ENCODE measurements at places on chromosomes 1 and 21.

GRCh38 chr1:110555807-110556470 lies 37.0 kb upstream of the KCNA10 start:
- no peak for DNase-seq

DNA sequence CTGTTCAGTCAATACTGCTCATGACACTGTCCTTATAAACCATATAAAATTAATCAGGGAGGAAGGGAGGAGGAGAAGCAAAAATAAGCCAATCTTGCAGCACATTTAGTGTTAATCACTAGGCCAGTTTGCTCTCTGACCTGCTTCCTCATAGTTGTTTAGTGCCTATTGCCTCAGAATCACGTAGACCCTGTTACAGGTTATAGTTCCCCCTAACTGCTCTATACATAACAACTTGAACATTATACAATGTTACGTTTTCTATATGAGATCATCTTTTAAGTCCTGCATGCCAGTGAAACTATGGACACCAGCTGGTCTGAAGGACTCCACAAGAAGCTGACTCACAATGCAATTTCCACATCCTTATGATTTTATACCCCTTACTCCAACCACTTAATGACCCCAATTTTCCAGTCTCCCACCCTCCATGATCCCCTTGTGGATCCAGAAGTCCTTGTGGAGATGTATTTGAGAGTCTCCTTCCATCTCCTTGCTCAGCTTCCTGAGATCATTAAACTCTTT lies 34.9 kb upstream of the TACSTD2 start:
- no peak for DNase-seq

DNA sequence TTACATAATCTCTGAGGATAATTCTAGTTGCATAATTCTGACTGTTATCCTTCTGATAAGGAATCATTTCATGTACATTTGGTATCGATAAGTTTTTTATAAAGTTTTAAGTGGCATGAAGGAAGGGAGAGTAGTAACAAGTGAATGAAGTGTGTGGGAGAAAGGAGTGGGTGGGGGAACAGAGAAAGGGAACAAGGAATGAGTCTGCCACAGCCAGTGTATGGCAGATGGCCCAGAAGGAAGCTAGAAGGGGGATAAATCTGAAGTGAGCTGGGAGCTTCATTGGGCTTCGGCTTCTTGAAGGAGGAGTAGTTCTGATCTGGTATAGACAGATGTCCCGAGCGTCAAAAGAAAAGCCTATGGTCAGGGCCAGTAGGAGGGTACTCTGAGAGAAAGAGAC lies 18.6 kb downstream of the ZBTB40 start:
- DNase-seq = no peak

DNA sequence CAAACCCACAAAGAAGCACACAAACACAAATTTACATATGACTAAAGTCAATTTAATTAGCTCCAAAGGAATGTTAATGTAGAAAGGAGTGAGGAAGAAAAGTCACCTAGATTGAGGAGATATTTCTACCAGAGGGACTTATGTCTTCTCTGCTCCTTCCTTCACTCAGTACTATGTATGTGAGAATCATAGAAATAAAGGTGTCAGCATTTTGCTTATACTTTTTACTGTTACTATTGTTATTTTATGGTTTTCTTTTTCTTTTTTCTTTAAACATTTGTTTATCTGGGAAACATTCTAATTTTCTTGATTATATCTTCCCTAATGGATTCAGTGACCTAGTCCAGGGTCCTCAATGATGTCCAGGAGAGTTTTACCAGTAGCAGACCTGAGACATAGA lies 511.9 kb upstream of the NCAM2 start:
- DNase-seq = no peak

- DNase-seq = no peak
Measured at GRCh38 chr1:177770096-177770495, 199.8 kb downstream of the SEC16B start.

- DNase-seq = no peak
Measured at GRCh38 chr1:55039342-55040082, at the start of gene PCSK9. Gene PCSK9, plus strand, starts transcription at chr1:55039548. Its CDS starts 290 bp downstream, at chr1:55039838.

GRCh38 chr21:39178421-39178820 lies 4.8 kb downstream of the PSMG1 start:
- no peak for DNase-seq

GRCh38 chr1:72938408-72938807 lies 656.1 kb upstream of the NEGR1 start:
- DNase-seq = no peak

GRCh38 chr1:159180516-159180915 lies 9.1 kb downstream of the CADM3 start:
- no peak for DNase-seq

DNA sequence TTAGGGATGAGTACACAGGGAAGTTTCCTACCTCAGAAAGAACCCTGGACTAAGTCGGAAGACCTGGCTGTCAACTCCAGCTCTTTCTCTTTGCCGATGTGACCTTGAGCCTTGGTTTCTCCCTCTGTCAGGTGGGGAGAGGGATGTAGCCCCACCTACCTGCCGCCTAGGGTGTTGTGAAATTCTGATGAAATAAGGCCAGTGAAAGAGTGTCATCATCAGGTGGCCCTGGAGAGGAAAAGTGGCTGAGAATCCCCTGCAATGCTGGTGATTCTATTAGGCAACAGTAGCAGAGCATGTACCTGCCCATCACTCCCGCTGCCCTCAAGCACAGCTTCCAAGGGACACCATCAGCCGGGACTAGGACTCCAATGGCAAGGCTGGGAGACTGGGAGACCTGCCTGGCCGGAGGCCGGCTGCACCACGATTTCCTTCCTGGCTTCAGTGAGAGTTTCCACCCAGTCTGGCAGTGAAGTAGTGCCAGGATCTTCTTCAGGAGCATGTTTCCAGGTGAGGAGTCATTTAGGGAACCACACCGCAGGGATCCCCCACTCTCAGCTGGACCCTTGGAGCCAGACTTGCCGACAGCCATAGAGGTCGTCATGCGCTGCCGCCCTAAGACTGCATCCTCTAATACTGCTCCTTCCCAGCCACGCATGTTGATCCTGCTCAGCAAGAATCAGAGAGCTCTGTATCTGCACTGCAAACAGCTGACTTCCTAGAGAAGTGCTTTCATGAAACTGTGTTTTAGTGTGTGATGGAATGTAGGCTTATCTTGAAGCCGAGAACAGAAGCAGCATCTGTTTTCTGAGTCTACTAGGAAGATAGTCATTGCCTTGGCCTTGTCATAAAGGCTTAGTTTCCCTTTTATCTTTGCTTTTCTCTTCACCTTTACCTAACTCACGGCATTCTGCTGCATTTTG lies 88.0 kb upstream of the F3 start:
- no peak for DNase-seq

GRCh38 chr1:8426996-8427395 lies 109.1 kb downstream of the SLC45A1 start:
- DNase-seq = no peak

GRCh38 chr1:115767403-115767802 lies 1.1 kb downstream of the CASQ2 start:
- no peak for DNase-seq

GRCh38 chr21:31711745-31712285 lies 20.1 kb downstream of the SCAF4 start:
- DNase-seq = no peak

GRCh38 chr1:59731591-59731990 lies 83.2 kb upstream of the HOOK1 start:
- DNase-seq = no peak

GRCh38 chr1:154983776-154984466 lies 777 bp downstream of the FLAD1 start:
- no peak for DNase-seq

- no peak for DNase-seq
Measured at GRCh38 chr1:159786966-159787365, 6.2 kb downstream of the DUSP23 start.

DNA sequence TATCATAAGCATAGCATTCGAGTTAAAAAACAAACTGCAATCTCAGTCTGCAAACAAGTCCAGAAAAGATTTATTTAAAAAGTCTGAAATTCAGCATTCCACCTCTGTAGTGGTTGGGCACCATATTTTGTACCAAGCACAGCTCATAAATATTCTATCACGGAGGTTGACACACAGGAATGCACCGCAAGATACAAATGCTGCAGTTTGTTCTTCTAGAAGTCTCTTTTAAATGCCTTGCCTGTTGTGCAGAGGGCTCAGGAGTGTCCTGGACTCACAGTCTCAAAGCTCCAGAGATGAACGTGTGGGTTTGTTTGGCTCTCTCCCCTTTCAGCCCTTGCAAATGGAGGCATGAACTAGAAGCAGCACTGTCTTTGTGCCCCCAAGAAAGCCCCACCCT lies 212.4 kb upstream of the USP24 start:
- no peak for DNase-seq

DNA sequence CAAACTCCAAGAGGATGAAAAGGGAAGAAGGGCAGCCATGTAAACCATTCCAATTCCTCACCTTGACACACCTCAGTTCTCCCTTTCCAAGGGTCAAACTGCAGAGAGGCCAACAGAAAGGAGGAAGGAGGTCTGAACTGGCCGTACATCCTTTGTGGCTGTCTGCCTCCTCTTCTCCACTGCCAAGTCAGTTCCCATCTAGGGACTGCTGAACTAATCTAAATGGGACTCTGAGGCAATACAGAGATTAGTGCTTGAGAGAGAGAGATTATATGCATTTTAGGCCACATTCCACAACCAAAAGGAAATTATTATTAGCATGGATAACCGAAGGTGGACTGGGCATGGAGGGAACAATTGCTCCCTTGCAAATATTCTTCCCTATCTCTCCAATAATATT lies 2.7 kb downstream of the ARHGEF11 start:
- no peak for DNase-seq

GRCh38 chr1:63557365-63557987 lies 34.2 kb downstream of the EFCAB7 start:
- DNase-seq = peak; percentile 24

- DNase-seq = no peak
Measured at GRCh38 chr1:54008876-54009275, 9.1 kb downstream of the LDLRAD1 start.

GRCh38 chr1:96878640-96879039 lies 157.1 kb downstream of the PTBP2 start:
- no peak for DNase-seq

- DNase-seq = no peak
Measured at GRCh38 chr1:44049839-44050238, 18.6 kb upstream of the SLC6A9 start.

- no peak for DNase-seq
Measured at GRCh38 chr1:7541629-7542028, 229.5 kb upstream of the VAMP3 start.

DNA sequence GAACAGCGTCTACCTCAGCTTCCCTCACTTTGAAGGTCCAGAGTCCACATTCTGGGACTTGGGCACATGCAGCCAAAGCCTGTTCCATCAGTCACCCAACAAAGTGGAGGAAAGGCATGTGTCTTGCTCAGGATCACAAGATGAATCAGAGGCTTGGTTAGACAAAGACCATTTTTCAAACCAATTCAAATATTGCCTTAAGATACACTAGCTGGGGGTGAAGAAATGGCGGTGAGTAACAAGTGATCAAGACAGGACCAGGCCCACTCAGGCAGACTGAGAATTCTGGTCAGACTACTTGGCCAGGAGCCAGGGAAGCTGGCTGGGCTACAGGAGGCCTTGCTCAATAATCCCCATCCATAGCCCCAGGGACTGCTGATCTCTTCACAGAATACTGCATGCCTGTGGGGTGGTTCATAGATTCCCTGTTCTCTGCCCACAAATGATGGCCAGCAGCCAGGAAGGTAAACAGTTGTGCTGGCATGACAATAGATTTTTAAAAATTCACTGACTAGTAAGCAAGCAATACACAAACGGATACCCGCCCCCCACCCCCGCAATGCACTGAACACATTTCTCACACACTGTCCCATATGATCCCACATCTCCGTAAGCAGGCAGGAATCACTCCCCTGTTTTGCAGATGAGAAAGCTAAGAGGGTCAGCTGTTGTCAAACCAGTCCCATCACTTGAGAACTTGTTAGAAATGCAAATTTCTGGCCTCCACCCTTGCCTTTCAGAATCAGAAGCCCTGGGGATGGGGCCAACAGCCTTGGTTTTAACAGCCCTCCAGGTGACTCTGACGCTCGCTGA lies 27.2 kb downstream of the ERI3 start:
- DNase-seq = no peak

GRCh38 chr1:115112496-115113375 lies 23.4 kb upstream of the TSPAN2 start:
- DNase-seq = peak; percentile 67

DNA sequence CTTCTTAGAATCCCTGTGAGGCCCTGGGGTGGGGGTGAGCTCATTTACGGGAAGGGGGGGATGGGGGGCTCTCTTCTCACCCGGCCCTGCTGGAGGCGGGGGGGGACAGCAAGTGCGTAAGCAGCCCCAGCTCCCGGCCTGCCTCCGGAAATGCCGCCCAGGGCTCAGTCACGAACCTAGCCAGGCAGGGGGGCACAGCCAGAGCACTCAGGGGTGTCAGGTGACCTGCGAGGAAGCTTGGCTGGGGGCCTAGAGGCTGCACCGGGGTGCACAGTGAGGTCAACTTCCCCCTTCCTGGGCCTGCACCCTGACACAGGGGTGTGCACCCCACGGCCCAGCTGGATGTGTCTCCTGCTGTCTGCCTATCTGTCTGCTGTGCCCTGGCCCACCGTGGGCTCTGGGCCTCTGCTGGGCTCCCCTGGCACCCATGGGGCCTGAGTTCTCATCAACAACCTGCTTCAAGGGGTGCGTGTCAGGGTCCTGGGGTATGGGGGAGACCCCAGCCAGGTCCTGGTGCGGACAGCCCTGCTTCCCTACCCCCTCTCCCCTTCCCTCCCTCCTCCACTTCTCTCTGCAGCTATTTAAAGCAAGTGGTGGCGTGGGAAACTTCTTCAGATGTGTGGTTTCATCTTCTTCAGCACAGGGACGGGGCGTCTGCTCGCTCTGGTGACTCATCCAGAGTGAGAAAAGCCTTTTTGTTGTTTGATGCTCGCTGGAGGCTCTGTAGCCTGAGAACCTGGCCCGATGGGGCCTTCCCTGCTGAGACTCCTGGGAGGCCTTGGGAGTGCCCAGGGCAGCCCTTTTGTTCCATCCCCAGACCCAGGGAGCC lies 92.5 kb upstream of the RUNX3 start:
- DNase-seq = peak; percentile 95

GRCh38 chr1:24109686-24110475 lies 2.1 kb downstream of the MYOM3 start:
- no peak for DNase-seq

- no peak for DNase-seq
Measured at GRCh38 chr1:77416692-77417450, 135.1 kb downstream of the AK5 start.
